ENCODE measurements at places on chromosomes 3 and 15.

GRCh38 chr3:143731320-143731719 lies 116.9 kb downstream of the SLC9A9 start:
- no peak for DNase-seq

GRCh38 chr3:43893727-43894126 lies 203.0 kb downstream of the ABHD5 start:
- peak; percentile 25 for DNase-seq

DNA sequence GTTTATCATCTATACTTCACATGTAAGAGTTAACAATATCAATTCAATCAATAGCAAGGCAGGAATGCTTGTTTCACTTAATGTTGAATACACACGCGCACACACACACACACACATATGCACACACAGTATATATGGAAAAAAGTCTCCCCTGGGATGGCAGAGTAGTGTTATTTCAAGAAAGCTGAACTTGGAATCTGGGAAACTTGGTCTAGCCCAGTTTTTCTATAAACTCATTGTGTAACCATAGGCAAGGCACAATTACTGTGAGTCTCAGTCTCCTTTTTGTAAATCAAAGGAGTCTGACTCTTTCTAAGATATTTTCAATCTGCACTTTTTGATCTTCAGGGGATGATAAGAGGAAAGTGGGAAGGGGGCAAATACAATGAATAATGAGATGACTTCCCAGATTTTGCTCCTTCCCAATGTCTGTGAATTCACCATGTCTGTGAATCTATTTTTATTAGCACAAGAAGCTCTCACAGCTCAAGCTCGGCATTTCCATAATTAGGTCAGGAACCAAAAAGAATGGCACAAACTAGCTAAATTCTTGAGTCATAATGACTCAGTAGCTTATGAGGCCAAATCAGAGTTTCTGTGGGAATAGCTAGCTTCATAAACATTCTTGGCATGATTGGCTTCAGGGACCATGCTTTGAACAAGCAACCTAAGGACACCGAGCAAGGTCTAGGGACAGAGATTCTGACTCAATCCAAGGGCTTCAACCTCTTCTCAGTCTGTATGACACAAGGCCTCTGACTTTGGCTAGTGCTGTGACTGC lies 227.4 kb upstream of the DCBLD2 start:
- peak; percentile 2 for DNase-seq

DNA sequence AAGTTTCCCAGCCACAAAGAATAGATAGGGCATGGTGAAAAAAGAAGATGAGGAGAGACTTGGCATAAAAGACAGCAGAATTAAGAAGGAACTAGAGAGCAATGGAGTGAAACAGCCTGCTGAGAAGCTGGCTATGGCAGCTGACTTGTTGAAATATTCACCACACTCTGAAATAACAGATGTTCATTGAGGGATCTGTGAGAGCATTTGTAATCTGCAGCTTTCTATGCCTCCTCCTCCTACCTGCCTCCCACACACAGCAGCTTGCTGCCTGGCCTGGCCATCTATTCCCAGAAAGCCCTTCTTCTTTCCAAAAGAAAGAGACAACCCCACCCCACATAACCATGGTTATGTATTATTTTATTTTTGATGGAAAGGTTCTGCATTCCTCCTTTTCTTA lies 303.9 kb downstream of the GAP43 start:
- peak; percentile 37 for DNase-seq

DNA sequence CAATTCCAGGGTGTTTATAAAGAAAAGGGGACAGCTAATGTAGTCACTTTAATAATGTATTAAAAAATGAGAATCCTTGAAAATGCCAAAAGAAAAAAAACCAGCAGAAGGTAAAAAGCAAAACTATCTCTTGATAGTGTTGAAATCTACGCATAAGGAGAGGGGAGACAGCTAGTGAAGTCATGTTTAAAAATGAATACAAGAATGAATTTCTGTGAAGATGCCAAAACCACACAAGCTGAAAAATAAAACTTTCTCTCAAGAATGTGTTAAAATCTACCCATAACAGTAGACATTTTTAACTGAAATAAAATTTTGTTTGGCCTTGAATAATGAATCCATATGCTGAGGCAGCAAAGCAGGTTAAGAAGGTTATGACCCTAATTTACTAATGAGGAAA lies 42.2 kb upstream of the TMEM108 start:
- no peak for DNase-seq

- DNase-seq, result no peak
Observed at GRCh38 chr3:151584566-151584965, 123.7 kb upstream of the IGSF10 start.

DNA sequence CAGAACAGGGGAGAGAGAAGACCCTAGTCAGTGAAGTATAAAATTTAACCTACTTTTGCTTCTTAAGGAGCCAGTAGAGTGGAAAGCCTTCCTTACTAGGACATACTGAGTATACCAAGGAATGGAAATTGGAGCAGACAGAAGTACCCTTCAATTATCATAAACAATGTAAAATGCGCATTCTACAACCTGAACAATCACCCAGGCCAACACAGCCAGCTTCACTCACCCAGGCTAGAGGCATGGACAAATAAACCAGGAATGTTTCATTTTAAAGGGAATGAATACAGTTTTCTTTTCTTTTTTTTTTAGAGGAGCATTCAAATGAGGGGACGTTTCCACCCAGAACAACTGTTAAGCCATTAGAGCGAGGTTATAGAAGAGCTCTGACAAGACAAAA lies 41.9 kb upstream of the PLXND1 start:
- no peak for DNase-seq

DNA sequence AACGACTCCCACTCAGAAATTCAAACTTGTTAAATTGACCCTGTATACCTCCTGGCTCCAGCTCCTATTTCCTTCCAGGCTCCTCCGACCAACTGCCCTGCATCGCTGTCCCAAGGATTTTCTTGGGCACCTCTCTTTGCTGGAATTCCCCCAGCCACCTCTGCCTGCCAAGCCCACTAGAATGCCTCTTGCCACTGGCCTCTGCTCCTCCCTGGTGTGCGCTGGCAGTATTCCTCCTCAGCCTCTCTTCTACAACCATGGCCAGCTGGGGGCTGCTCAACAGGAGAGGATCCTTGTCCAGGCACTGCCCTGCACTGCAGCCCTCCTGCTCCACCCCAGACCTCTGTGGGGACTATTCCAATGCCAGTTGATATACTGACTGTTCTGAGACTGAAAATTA lies 7.4 kb downstream of the WNT7A start:
- DNase-seq, result no peak

- DNase-seq, result no peak
Observed at GRCh38 chr3:97884586-97885123, 62.8 kb downstream of the CRYBG3 start.

GRCh38 chr3:39327746-39328349 lies 1.7 kb upstream of the CCR8 start:
- DNase-seq, result no peak

GRCh38 chr3:108946292-108947285 lies 7.1 kb downstream of the GUCA1C start:
- DNase-seq, result no peak

DNA sequence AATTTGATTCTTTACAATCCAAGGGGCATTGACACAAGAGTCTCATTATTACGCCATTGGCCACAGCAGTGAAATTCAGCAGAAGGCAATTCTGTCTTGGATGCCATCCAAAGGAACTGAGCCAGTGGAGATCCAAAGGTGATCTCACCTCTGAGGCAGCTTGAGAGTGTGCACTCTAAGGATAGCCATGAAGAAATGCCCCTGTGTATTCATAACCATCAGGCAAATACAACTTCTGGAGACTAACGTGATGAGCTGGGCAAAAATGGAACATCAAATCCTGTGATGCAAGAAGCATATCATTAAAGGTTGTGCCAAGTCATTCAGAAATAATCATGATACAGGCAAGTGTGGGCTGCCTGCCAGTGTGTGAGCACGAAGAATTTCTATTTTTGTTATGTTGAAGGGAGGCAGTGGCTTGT lies 41.4 kb downstream of the ROBO2 start:
- DNase-seq, result peak; percentile 92

DNA sequence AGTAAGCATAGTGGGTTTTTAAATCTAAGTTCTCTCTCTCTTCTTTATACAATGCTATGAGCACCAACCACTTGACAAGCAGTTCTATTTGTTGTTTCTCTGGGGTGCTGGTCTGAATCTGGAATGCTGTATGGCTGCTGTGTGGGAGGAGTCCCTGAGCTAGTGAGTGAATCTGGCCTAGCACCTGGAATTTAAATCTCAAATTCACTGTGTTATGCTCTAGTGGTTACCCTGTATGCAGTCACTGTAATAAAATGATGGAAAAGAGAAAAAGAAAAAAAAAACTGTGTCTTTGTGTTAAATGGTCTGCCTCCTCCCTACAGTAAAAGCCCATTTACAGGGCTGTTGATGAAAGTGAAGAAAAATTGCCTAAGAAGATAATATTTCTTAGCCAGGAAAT lies 155.0 kb downstream of the ATP8B4 start:
- no peak for DNase-seq

DNA sequence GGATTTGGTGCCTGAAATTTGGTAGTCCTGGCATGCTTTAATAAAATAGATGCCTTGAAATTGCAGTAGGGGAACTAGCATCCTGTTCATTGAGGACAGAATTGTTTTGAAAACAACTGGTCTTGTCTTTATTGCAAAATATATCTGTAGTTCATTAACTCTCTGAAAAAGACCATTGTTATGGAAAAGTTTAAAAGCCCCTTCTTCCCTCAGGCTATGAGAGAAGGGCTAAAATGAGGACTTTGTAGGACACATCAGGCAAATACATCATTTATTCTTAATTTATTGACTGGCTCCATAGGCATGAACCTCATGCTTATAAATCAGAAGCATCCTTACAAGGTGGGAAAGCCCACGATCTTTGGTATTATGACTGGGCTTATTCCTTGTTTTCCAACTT lies 221.0 kb upstream of the CBLB start:
- no peak for DNase-seq

DNA sequence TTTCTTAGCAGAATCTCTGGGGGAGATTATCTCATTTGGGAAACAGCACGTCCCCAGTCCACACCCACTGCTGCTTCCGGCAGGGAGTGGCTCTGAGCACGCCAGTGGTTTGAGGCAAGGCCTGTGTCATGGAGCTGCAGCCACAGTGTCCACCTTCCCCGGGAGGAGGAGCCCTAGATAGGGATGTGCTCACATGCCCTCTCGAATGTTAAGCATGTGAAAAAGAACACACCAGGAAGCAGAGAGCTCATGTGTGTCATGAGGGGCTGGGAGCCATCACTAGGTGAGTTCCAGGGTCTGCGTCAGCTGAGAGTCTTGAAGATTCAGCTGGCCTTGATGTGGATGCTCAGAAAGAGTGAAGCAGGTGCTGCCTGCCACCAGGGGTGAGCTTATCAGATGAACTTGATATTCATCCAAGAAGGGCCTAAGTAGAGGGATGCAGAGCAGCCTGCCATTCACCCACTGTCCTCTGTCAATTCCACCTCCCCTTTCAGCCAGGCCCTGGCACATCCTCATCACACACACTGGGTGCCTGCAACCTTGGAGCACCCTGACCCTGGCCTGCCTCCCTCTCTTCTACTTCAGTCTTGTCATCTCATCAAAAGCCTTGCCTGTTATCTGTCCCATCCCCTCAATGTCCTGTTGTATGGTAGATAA lies 16.3 kb downstream of the ITGA11 start:
- no peak for DNase-seq

GRCh38 chr15:37077623-37078351 lies 22.6 kb downstream of the MEIS2 start:
- no peak for DNase-seq

DNA sequence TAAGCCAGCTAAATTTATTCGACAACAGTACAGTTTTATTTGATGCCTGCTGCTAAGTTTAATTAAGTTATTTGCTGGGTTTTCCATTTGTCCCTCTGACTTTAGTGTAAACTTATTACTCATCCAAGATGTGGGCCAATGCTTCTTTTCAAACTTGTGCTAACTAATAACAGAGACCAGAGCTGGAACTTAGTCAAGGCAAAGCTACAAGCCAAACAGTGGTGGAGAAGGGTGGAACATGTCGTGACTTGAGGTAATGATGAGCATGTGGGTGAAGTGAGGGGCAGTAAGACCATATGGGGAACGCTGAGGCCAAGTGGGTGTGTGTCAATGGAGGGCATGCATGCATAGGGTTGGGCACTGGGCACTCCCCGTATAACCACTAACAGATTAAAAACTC lies 63.9 kb downstream of the NMD3 start:
- no peak for DNase-seq

GRCh38 chr3:125062904-125063618 lies 7.3 kb upstream of the HEG1 start:
- no peak for DNase-seq

DNA sequence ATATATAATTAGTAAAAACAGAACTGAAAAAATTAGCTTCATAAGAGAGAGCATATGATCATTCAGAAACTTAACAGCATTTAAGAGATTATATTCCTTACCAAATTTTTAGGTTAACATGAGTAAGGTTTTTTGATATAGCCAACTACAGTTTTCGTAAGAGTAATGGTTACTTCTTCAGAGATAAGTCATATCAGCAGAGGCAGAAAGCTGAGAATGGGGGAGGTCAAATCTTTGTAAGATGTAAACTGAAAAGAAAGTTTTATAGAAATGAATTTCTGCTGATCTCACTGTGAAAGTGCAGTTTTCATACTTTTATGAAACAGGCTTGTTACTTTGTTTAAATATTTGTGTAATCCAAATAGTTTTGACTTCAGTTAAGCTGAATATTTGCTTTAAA lies 193.3 kb downstream of the ZBTB20 start:
- no peak for DNase-seq

DNA sequence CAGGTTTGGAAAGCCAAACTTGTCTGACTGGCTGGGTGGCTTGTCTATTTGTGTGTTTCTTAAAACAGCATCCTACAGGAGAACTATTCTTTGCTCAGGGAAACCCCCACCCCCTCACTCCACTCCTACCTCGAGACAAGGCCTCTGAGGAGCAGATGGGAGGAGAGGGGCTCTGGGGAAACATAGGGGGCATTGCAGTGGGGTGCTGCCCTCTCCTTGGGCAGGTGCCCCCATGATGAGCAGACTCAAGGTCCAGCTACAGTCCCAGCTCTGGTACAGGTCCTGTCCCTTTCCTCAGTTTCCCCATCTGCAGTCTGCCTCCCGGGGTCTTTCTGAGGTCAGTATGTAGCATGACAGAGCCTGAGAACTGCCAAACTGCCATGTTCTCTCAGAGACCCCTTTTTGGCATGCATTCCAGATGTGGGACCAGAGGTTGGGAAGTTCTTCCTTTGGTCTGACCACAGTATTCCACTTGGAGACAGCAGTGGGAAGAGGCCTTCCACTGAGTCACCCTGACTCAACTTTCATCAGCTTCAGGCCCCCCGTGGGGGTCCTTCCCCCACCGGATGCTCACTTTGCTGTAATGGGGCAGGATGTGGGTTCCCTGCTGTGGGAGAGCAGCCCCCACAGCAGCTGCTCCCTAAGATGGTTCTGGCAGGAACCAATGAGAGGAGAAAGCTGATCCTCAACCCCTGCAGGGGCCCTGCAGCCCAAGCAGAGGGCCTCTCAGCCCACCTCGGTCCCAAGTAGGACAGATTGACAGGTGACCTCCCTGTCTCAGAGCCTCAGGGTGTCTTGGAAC lies 32.3 kb upstream of the CYP11A1 start:
- DNase-seq, result no peak

DNA sequence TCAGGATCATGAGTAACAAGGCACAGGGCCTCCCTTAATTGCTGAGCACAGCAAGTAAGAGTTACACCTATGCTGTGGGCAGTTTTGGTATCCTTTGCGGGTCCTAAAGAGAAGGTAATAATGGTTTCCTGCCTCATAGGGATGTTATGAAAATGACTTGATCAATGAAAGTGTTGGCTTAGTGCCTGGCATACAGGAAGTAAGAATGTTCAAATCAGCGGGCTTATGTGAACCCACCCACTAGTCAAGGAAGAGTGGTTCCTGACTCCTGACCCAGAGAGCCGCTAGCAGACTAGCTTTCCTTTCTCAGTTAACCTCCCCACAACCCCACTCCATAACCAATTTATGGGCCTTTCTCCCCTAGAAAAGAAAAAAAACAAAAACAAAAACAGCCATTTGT lies 5.2 kb upstream of the ADAMTS9 start:
- no peak for DNase-seq
